ENCODE measurements at places on chromosomes 6 and 20. TPM values are rescaled to one million over a fixed set of nuclear protein-coding genes. Genes with fewer than 3 reads are reported as not detected.

ARMH2 gene
- not detected for total RNA-seq

PCIF1 gene
- 8.9 TPM for total RNA-seq

SAMD3 gene
- total RNA-seq: 9.1 TPM

OR2J3 gene
- total RNA-seq: 3.1 TPM

COL21A1 gene
- 147 TPM for total RNA-seq

PROKR2 gene
- not detected for total RNA-seq

RAET1L gene
- total RNA-seq: not detected

DACT2 gene
- total RNA-seq: 8.7 TPM

LRRN4 gene
- not detected for total RNA-seq
